CD4-positive, alpha-beta T cell (primary cell): ENCODE measurements at places on chromosomes 3 and 15. TPM values are rescaled to one million over a fixed set of nuclear protein-coding genes. Genes with fewer than 3 reads are reported as not detected.

EHHADH gene
- total RNA-seq = 0.52 TPM

GOLGA6L7 gene
- not detected for total RNA-seq

FAM131A gene
- 10.4 TPM for total RNA-seq

TBC1D2B gene
- total RNA-seq = 97.6 TPM

RTP4 gene
- 1.5 TPM for total RNA-seq

DNA sequence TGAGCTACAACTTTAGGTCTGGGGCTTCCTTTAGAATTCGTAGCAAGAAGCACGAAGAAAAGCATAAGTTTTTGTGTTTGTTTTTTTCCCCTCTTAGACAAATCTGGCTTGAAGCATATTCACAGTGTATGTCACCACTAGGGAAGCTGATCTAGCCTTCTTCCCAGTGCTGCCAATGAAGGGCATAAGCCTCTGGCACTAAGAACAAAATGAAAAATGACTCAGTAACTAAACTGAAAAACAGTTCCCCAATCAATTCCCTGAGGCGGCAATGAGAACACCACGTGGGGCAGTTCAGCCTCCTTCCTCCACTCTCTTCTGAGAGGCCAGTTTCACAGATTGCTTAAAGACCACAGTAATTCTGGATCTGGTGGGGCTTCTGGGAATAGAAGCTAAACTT is 338.1 kb downstream of the GAP43 start:
- no peak for DNase-seq

GRCh38 chr3:40464339-40465110 is 7.4 kb downstream of the RPL14 start:
- DNase-seq = no peak

DNA sequence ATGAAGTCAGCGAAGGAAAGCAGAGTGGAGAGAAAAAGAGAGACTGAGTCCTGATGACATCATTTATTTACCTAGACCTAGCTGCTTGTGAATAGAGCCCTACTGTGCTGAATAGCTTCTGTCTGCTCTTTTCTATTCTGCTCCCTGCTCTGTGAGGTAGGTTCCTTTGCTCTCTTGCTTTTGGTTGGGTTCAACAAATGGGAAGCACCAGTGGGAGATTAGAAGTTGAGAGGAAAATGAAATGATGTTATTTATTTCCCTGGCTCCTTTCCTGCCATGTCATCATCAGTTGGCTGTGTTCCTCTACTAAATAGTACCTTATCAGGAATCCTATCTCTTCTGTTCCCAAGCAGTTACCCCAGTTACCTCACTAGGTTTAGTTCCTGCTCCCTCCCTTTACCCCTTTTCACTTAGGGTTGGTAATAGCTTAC is 23.5 kb downstream of the DTWD1 start:
- DNase-seq = no peak

DNA sequence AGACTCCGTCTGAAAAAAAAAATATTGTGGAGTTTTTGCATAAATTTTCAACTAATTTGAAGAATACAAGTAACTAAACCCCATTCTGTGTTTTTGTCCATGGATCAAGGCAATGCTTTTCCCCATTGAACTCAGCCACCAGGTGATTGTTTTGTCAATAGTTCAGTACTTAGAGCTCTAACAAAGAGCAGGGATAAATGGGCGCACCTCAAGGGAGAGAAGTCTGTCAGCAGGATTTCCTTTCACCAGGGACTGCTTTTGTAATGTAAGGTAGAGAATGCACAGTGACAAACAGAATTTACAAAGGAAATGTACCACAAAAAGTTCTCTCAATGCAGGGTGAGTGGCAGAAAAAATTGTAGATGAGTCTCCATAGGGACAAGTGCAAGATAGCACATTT is 10.8 kb upstream of the ATP13A5 start:
- no peak for DNase-seq

- DNase-seq = no peak
These were observed 67.1 kb upstream of the CDV3 start for GRCh38 chr3:133506215-133506901.

- DNase-seq = no peak
These were observed 8.4 kb downstream of the ST6GAL1 start for GRCh38 chr3:186938716-186939115.

DNA sequence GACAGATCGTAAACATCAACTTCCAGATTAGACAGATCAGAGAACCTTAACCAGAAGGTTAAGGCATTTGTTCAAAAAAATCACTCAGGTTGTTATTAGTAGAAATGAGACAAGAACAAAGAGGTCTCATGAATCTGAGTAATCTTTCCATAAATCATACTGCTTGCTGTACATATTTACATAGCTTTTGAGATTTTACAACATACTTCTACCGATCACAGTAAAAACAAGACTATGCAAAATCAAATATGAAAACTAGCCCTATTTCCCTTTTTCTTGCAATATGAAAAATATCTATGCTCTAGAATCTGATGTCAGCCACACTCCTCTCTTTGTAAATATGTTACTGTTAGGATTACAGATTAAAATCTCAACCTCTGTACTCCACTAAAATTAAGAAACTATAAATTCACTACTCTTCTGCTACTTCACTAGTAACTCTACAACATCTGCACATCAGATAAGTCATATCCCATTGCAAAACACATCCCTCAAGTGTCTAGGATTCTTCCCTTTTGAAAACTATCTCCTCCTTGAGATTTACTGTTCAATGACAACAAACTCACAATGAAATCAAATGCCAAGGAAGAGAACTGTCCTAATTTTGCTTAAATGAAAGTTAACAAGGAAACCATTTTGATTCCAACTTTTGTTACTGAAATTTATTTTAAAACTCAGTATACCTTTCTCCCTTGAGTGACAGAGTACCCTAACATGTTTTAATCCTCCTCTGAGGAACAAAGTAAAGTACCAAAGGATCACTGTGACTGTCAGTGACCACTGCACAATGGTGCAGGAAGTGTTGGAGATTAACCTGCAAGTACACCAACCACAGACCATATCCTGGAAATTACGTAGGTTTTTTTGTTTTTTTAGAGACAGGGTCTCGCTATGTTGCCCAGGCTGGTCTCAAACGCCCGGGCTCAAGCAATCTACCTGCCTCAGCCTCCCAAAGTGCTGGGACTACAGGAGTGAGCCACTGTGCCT is 12.8 kb downstream of the DCUN1D1 start:
- DNase-seq = peak; percentile 21

- no peak for DNase-seq
These were observed 356.7 kb upstream of the UMPS start for GRCh38 chr3:124373524-124373923.

DNA sequence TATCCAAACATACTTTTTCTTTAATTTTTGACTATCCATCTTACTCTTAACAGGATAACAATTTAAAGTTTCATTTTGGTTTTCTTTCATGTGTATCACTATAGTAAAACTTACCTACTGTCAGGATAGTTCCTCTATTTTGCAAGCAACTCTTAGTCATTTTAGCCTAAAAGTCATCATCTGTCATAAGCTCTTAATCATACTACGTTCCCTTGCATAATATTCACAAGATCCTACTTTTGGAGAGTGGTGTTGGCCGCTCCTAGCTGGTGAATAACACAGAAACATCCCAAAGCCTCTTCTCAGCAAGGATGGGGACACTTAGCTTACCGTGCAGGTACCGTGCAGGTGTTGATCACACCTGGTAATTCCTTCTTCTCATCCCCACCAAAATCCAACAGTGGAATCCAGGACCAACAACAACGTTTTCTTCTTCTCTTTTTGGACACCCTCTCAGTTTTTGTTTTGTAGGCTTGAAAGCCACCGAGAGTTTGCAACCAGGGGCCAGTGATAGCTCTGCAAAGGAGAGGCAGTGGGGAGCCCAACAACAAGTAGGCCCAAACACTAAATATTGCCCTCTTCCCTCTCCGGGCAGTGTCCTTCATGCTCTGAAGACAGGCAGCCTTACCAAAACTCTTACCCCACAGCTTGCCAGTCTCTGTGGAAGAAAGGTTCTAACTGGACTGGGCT is 433 bp downstream of the FILIP1L start:
- DNase-seq = no peak
